ENCODE measurements at places on chromosomes 16 and 17.

DNA sequence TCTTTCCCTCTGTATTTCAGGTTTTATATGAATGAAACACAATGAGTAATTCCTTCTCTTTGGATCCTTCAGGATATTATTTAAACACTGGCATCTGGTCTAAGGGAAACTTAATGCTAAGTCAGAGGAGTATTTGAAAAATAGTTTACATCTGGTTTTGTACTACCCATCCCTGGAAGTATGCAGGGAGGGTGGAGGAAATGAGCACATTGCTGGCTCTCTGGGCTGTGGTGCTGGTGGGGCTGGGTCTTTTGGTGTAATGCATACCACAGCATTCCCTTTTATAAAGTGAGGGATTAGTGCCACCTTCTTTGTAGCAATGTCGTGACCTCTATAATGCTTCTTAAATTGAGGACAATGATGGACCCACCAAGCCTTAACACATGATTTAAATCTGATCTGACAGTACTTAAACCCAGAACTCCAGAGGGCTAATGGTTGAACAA, 105.5 kb upstream of the AXIN2 start:
- no peaks in the 10 kb centered on the region for H3K27me3 ChIP-seq
- H3K4me1 ChIP-seq = no peaks in the 10 kb centered on the region
- no peak overlapping the region for H3K4me3 ChIP-seq
- no peak overlapping the region for H3K27ac ChIP-seq
- no peak for DNase-seq
- no peaks in the 10 kb centered on the region for H3K36me3 ChIP-seq

DNA sequence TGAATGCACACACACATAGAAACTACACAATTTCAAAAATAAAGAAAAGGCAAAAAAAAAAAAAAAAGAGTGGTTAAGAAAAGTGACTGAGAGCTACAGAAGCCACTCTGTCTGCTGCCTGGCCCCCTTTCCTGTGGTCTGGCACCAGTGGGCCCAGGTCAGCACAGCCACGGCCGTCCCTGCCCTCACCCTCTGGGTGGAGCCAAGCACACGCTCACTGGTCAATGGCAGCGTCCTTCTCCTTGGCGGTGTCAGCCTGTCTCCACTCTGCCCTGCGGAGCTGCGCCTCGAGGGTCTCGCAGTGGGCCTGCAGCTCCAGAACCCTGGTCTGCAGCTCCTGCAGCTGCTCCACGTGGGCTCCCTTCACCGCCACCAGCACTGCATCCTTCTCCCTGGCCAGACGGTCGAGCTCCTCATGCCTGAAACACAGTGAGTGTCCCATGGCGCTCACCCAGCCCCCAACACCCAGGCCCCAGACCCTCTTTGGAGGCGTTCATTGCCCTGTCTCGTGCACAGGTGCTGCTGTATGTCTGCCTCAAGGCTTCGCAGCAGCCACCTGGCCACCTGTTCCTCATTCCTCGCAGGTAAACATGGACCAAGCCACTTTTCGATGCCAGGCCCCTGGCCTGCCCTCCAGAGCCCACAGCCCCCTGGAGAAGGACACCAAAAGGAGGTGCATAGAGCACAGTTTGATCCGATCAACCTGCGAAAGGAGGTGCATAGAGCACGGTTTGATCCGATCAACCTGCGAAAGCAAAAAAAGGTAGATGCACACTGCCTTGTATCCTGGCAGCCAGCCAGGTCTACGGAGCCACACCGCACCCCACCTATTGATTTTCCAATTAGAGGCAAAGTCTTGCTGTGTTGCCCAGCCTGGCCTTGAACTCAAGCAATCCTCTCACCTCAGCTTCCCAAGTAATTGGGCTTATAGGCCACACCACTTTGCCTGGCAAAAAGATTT, 24.4 kb downstream of the CCDC57 start:
- no peak overlapping the region for H3K4me3 ChIP-seq
- no peak overlapping the region for H3K27ac ChIP-seq
- H3K27me3 ChIP-seq = no peaks in the 10 kb centered on the region
- H3K36me3 ChIP-seq = no peaks in the 10 kb centered on the region
- H3K4me1 ChIP-seq = no peaks in the 10 kb centered on the region

GRCh38 chr16:78215222-78215621, 115.8 kb downstream of the WWOX start:
- H3K4me1 ChIP-seq = no peaks in the 10 kb centered on the region
- no peak overlapping the region for H3K4me3 ChIP-seq
- H3K36me3 ChIP-seq = no peaks in the 10 kb centered on the region
- H3K27ac ChIP-seq = no peak overlapping the region

DNA sequence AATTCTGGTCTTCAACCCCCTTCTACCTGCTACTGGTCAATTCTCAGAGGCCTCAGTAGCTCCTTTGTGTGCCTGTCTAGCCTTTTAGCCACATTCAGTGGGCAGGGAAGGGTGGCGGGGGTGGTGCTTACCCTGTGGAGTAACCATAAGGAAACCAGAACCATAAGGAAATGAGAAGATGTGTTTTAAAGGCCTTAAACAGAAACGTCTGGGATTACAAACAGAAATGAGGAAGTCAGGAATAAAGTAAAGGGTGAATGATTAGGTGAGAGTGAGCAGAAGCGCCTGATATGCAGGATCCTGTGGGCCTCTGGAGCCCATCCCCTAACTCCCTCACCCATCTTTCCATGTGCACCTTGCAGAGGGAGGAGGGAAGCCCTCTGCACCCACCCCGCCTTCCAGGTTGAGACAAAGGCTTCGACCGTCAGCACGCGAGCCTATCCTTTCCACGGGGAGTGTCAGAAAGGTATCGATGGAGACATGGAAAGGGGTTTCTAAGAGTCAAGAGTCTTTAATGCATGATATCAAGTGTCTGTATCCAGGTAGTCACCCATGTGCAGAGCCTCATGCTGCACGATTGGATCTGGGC, 20.4 kb downstream of the KIAA0513 start:
- DNase-seq = no peak
- H3K4me3 ChIP-seq = no peak overlapping the region
- no peak overlapping the region for H3K27ac ChIP-seq
- H3K27me3 ChIP-seq = no peaks in the 10 kb centered on the region
- peaks cover 20% of the 10 kb centered on the region for H3K4me1 ChIP-seq

GRCh38 chr16:72246423-72246822, 74.5 kb upstream of the PMFBP1 start:
- peaks cover 23% of the 10 kb centered on the region for H3K4me1 ChIP-seq
- H3K27ac ChIP-seq = no peak overlapping the region
- H3K36me3 ChIP-seq = no peaks in the 10 kb centered on the region

- no peaks in the 10 kb centered on the region for H3K4me1 ChIP-seq
- no peak for DNase-seq
- no peak overlapping the region for H3K27ac ChIP-seq
Measured at GRCh38 chr17:43750153-43750552, 8.4 kb downstream of the SOST start.

- H3K4me1 ChIP-seq = no peaks in the 10 kb centered on the region
- no peaks in the 10 kb centered on the region for H3K27me3 ChIP-seq
- no peak for DNase-seq
- H3K27ac ChIP-seq = no peak overlapping the region
- no peaks in the 10 kb centered on the region for H3K36me3 ChIP-seq
Measured at GRCh38 chr17:55986817-55987216, 166.5 kb upstream of the ANKFN1 start.

- H3K36me3 ChIP-seq = no peaks in the 10 kb centered on the region
- H3K4me1 ChIP-seq = peaks cover 9% of the 10 kb centered on the region
- no peak overlapping the region for H3K27ac ChIP-seq
- DNase-seq = no peak
Measured at GRCh38 chr16:71855937-71856662, 10.3 kb downstream of the ATXN1L start.

DNA sequence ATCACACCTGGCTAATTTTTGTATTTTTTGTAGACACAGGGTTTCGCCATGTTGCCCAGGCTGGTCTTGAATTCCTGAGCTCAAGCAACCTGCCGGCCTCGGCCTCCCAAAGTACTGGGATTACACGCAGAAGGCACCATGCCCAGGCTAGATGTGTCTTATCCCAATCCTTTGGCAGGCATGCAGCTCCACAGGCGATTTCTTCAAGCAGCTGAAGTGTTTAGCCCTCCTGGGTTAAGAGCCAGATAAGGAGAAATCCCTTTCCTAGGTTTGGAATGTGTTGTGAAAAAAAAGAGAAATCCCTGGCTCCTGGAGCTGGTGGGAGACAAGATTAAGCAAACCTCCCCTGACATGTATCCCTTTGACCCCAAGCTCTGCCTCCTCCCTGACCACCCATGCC, 2.1 kb upstream of the NHERF1 start:
- H3K27me3 ChIP-seq = no peaks in the 10 kb centered on the region
- H3K4me3 ChIP-seq = no peak overlapping the region
- no peak for DNase-seq
- H3K27ac ChIP-seq = no peak overlapping the region
- H3K4me1 ChIP-seq = peaks cover 6% of the 10 kb centered on the region

DNA sequence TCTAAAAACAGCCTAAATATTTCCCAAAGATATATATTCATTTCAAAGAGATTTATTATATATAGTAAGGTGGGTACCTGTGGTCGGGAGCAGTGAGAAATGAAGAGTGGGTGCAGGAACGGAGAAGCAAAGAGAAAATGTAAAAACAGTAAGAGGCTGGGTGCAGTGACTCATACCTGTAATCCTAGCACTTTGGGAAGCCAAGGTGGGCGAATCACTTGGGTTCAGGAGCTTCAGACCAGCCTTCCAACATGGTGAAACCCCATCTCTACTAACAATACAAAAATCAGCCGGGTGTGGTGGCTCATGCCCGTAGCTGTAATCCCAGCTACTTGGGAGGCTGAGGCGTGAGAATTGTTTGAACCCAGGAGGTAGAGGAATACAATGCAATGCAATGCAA, 257.1 kb downstream of the BCAS3 start:
- no peak for DNase-seq
- no peaks in the 10 kb centered on the region for H3K4me1 ChIP-seq
- no peak overlapping the region for H3K27ac ChIP-seq
- H3K27me3 ChIP-seq = no peaks in the 10 kb centered on the region

DNA sequence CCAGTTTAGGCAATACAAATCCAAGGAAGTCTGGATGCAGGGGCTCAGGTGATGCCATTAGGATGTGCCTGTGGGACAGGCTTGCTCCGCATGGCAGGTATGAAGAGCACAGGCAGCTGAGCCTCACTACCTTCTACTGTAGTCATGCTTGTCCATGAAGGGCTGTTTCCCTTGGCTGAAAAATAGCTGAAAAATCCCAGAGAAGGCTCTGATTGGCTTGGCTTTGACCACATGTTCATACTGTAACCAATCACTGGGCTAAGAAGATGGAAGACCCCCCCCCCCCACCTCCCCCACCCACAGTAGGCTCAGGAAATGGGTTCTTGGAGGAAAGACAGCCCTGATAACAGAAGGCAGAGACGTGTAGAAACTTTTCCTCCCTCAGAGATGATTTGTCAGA, 66.5 kb upstream of the LGALS9 start:
- DNase-seq = no peak
- H3K27me3 ChIP-seq = no peaks in the 10 kb centered on the region
- H3K27ac ChIP-seq = no peak overlapping the region
- no peak overlapping the region for H3K4me3 ChIP-seq
- peaks cover 52% of the 10 kb centered on the region for H3K4me1 ChIP-seq

DNA sequence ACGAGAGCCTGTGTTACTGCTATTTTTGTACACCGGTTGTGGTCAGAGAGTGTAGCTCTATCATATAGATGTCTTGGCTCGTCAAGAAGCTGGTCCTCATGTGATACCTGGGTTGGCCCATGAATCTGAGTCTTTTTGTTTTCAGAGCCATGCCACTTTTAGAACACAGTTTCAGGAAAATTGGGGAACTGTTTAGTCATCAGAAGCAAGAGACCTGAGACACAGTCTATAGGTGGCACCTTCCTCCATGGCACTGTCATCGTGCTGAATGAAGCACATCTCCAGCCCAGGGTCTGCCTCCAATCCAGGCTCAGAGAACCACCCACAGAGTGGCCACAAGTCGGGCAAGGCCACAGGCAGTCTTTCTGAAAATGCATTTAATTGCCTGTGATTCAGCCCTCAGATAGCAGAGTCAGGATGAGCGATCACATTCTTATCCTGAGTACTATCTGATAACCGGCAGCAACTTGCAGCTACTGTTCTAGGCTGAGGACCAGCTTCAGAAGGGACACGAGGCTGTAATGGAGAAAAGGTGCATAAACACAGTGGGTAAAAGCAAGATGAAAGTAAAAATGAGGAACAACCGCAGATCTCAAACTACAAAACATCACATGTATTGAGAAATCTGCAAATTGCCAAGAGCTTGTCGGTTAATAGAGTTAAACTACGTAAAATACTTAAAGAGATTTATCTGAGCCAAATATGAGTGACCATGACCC, 14.2 kb upstream of the HAPSTR1 start:
- H3K4me3 ChIP-seq = no peak overlapping the region
- H3K27me3 ChIP-seq = no peaks in the 10 kb centered on the region
- no peaks in the 10 kb centered on the region for H3K4me1 ChIP-seq
- no peak for DNase-seq

GRCh38 chr17:81337476-81337879, 42.4 kb upstream of the SLC38A10 start:
- DNase-seq = peak; percentile 88
- no peak overlapping the region for H3K4me3 ChIP-seq
- peak overlapping the region; percentile 96 for H3K27ac ChIP-seq
- no peaks in the 10 kb centered on the region for H3K36me3 ChIP-seq
- no peaks in the 10 kb centered on the region for H3K27me3 ChIP-seq
- peaks cover 29% of the 10 kb centered on the region for H3K4me1 ChIP-seq

DNA sequence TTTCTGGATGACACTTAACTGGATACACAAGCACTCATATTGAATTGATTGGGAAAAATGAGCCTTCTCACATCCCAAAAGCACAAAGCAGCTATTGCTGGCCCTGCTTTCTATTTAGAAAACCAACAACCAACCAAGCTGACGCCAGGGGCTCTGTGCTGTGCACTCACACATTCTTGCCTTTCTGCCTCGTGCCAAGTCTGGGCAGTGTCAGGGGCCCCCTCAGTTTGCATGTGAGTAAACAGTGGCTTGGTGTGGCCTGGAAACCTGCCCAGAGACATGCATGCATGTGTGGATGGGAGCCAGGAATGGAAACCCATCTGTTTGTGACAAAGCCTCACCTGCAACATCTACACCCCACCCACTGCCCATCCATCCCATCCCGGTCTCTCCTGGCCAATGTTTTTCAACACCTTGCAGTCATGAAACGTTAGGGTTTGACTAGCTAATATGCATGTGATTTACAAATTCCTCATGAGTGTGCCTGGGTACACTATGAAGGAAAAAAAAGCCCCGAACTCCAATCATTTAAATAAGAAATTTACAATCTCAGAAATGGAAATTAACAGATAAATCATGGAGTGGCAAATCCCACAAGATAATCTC, 20.4 kb downstream of the MIEF2 start:
- no peaks in the 10 kb centered on the region for H3K27me3 ChIP-seq
- peaks cover 7% of the 10 kb centered on the region for H3K36me3 ChIP-seq
- DNase-seq = no peak
- H3K27ac ChIP-seq = no peak overlapping the region
- no peaks in the 10 kb centered on the region for H3K4me1 ChIP-seq

- H3K27ac ChIP-seq = no peak overlapping the region
- H3K4me3 ChIP-seq = no peak overlapping the region
- H3K4me1 ChIP-seq = no peaks in the 10 kb centered on the region
- no peaks in the 10 kb centered on the region for H3K36me3 ChIP-seq
- H3K27me3 ChIP-seq = no peaks in the 10 kb centered on the region
Measured at GRCh38 chr16:22970209-22970865, 156.4 kb downstream of the HS3ST2 start.

- peak; percentile 98 for DNase-seq
- H3K36me3 ChIP-seq = no peaks in the 10 kb centered on the region
- H3K4me3 ChIP-seq = peak overlapping the region; percentile 85
- H3K27me3 ChIP-seq = no peaks in the 10 kb centered on the region
Measured at GRCh38 chr17:31487648-31488263, 96.3 kb downstream of the RAB11FIP4 start.
